Colonic mucosa (tissue), 4 donors: ENCODE measurements at places on chromosomes 13 and 19.

DNA sequence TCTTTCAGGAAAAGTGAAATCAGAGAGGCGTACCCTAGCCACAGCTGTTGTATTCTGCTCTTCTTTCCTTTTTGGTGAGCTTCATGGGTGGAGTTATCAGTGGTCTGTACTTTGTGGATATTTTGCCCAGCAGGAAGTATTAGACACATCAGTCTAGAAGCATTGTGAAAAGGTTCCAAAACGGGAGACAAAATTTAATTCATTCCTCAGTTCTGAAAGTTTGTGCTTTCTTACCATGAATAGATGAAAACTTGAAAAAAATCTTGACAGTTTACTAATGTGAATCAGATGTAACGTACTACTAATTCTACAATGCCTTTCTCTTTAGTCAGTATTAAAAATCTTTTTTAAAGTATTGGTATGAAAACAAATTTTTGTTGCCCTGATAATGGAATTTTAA, 116.8 kb downstream of the DNAJC3 start:
- no peak for DNase-seq

DNA sequence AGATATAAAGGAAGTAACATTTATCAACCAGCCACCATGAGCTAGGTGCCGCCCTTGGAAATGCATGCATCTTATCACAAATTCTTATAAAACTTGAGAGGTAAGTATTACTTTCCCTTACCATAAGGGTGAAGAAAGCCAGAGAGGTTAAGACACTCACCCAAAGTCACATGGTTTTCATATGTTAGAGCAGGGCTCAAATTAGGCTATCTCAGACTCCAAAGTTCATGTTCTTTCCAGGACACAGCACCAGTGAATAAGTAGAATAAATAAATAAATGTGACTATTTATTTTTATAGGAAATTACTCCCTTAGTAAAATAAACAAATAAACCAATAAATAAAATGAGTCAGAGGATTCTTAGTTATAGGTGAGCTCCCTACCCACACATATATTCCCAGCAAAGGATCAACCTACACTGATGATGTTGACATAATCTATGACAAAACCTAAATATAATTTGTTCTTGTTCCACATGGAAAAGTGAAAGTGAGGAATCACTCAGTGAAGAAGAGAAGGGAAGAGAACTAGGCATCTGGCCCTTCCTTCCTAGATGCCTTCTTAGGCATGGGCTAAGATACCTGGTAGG, 27.2 kb downstream of the SPRY2 start:
- no peak for DNase-seq

- no peak for DNase-seq
Measured at GRCh38 chr13:69092615-69093322, 1014.9 kb upstream of the ATXN8OS start.

DNA sequence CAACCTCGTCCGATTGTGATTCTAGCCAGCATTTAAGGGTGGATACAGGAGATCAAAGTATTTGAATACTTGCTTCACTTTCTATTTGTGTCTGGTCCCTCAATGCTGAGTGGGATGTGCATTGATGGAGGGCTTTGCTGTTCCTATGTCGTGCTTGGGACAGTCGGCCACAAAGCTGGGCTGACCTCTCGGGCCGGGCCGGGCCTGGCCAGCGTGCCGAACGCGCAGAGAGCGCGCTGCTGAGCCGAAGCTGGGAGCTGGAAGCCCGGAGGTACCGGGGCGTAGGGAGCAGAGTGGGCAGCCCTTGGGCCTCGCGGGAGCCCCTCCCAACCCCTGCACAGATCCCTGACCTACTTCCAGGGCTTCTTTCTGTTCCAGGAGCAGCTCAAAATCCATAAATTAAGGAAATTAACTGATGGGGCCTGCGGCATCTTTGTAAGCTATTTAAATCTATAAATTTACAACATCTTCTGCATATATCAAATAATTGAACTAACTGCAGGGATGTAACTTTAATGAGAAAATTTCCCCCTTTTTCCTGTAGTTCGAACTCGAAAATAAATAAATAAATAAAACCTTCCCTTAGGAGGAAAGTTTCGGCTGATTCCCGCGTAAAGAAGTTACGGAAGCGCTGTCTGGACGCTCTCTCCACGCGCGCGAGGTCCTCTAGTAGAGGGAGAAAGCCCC, 1.8 kb upstream of the KCTD15 start:
- DNase-seq: no peak

DNA sequence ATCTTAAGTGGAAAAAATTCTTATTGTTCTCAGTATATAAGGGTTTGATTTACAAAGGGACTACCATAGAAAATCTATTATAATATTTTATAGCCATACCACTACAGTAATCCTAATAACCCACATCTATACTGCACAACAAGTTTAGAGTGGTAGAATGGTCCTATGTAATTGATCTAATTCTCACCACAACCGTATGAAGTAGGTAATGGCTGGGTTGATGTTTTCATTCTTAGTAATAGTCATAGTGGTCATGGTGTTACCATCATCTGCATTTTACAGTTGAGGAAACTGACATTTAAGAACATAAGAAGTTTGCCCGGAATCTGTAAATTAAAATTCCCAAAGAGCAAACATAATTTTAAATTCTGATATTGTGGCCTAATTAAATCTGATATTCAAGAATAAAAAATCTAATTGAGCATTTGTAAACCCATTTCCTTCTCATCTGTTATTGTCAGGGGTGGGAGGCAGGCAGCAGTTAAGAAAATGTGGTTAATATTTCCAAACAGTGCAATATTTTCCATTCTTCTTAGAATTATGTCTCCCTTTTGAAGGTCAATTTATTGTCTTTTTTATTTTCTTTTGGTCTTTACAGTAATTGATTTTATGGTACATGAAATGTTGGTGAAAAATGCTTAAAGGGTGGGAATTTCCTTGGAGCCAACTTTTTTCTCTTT, 65.6 kb downstream of the DHRS12 start:
- DNase-seq: no peak

- DNase-seq: no peak
Measured at GRCh38 chr13:50452756-50453155, 390.7 kb downstream of the DLEU7 start.
